ENCODE measurements at places on chromosomes 1 and 21. TPM values are rescaled to one million over a fixed set of nuclear protein-coding genes. Genes with fewer than 3 reads are reported as not detected.

GRCh38 chr1:206511362-206512057 lies 4.2 kb downstream of the RASSF5 start:
- H3K4me3 ChIP-seq: no peak overlapping the region
- no peak for DNase-seq
- peaks cover 25% of the 10 kb centered on the region for H3K27me3 ChIP-seq
- no peaks in the 10 kb centered on the region for H3K36me3 ChIP-seq

DNA sequence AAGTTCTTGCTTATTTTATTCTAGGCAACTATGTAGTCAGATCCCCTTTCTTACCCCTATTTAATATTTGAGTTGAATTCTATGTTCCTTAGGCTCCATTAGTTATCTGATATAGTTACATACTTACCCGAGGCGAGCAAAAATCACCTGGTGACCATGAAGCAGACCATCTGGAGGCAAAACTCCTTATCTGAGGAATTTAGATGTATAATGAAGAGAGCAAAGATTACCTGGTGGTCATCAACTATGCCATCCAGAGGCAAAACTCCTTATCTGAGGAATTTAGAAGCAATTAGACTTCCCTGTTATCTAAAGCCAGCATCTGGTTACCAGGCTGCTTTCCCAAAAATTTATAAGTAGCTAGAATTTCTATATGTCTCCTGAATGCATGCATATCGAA lies 129.9 kb downstream of the PATJ start:
- no peaks in the 10 kb centered on the region for H3K27me3 ChIP-seq
- H3K27ac ChIP-seq: no peak overlapping the region
- H3K36me3 ChIP-seq: peaks cover 33% of the 10 kb centered on the region
- no peak overlapping the region for H3K4me3 ChIP-seq
- DNase-seq: no peak

DNA sequence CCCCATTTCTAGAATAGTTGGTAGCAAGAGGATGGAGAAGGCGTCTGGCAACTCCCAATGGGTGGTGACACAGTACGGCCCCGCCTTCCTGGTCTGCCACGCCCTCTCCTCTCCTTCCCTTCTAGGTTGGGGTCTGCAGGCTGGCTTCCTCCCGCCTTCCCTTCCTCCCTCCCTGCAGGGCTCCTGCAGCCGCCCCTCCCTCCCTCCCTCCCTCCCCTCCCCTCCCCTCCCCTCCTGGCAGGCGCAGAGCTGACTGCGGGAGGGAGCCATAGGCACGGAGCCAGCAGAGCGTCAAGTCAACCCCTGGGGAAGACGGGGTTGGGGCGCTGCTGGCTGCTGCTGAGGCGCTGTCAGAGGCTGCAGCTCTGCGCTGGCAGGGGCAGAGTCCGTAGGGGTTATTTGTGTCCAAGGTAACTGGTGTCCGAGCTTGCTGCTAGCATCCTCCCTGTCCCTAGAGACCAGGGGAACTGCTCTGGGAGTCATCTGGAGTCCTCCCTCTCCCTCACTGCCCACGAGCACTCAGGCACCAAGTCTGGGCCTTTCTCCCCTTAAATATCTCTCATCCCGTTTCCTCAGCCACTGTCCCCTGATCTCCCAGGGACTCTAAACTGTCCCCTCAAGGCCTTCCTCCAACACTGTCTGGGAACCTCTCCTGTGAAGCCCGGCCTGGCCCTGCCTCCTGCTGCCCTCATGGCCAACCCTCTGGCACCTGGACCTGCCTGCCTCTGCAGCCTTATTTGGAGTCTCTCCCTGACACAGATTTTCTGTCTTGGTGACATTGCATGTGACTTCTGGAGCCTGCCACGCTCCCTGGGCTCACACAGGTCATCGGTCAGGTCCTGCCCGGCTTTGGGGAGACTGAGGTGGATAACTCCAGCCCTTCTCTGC lies 57.4 kb upstream of the ACOT11 start:
- H3K27ac ChIP-seq: no peak overlapping the region
- DNase-seq: peak; percentile 26
- peaks cover 6% of the 10 kb centered on the region for H3K27me3 ChIP-seq
- H3K36me3 ChIP-seq: no peaks in the 10 kb centered on the region
- peaks cover 31% of the 10 kb centered on the region for H3K4me1 ChIP-seq

DNA sequence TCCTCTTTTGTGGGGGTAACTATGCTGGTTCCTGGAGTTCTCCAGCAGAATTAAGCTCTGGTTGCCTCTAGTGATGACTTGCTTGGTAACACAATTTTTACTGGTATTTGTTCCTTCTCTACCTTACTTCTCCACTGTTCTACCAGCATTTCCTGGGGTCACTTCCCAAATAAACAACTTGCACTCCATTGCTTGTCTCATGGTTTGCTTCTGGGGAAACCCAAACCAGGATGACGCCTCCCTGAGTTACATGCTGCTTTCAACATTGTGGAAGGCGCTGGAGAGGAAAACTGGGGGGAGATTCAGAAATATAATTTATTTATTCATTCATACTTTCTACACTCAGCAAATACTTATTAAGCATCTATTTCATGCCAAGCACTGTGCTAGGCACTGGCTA lies 55.3 kb upstream of the AK4 start:
- DNase-seq: no peak
- H3K27ac ChIP-seq: no peak overlapping the region
- H3K27me3 ChIP-seq: no peaks in the 10 kb centered on the region
- H3K4me3 ChIP-seq: no peak overlapping the region
- peaks cover under 1% of the 10 kb centered on the region for H3K36me3 ChIP-seq

GRCh38 chr1:202154766-202155477 lies 5.5 kb downstream of the PTPN7 start:
- DNase-seq: peak; percentile 67
- peak overlapping the region; percentile 78 for H3K27ac ChIP-seq

Gene STRIP1
- total RNA-seq: 21.5 TPM

- H3K4me3 ChIP-seq: no peak overlapping the region
- no peak for DNase-seq
- H3K36me3 ChIP-seq: peaks cover 56% of the 10 kb centered on the region
- H3K4me1 ChIP-seq: peaks cover 15% of the 10 kb centered on the region
Measured at GRCh38 chr1:46681333-46682034, 9.8 kb downstream of the TEX38 start.

Gene MAP7D1
- 122 TPM for total RNA-seq

Gene ILDR2
- total RNA-seq: 9.1 TPM

DNA sequence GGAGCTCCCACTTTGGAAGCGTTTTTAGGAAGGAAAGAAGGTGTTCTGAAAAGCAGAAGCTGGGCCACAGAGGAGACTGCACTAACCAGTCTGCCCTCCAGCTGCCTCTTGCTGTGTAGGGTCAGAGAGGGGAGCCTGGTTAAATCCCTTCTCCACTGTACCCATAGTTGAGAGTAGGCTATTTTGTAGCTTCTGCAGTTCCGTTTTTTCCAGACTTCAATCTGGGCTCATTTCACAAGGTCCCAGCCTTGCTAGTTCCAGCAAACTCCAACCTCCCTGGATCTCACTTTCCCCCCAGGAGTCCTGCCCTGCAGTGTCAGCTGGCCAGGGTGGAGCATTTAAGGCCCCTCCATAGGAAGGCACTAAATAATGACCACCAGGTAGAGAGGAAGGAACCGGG lies 11.0 kb downstream of the TNN start:
- H3K4me1 ChIP-seq: no peaks in the 10 kb centered on the region
- H3K4me3 ChIP-seq: no peak overlapping the region
- DNase-seq: no peak
- peaks cover 8% of the 10 kb centered on the region for H3K27me3 ChIP-seq
- no peaks in the 10 kb centered on the region for H3K36me3 ChIP-seq

Gene PM20D1
- 0.34 TPM for total RNA-seq

Gene PHTF1
- 11.3 TPM for total RNA-seq

GRCh38 chr1:55635856-55636255 lies 420.7 kb upstream of the USP24 start:
- H3K27ac ChIP-seq: no peak overlapping the region
- no peak overlapping the region for H3K4me3 ChIP-seq
- peaks cover 5% of the 10 kb centered on the region for H3K4me1 ChIP-seq
- H3K36me3 ChIP-seq: no peaks in the 10 kb centered on the region
- no peak for DNase-seq

Gene CRNN
- total RNA-seq: not detected

GRCh38 chr1:194935864-194936263 lies 1672.4 kb downstream of the KCNT2 start:
- no peak overlapping the region for H3K4me3 ChIP-seq
- DNase-seq: no peak
- no peaks in the 10 kb centered on the region for H3K36me3 ChIP-seq

Gene UHMK1
- 35.1 TPM for total RNA-seq
